Upper lobe of right lung (tissue), 1 donor: ENCODE measurements at places on chromosomes 16 and 17.

- DNase-seq: no peak
Measured at GRCh38 chr17:14298221-14298946, 2.5 kb upstream of the HS3ST3B1 start.

DNA sequence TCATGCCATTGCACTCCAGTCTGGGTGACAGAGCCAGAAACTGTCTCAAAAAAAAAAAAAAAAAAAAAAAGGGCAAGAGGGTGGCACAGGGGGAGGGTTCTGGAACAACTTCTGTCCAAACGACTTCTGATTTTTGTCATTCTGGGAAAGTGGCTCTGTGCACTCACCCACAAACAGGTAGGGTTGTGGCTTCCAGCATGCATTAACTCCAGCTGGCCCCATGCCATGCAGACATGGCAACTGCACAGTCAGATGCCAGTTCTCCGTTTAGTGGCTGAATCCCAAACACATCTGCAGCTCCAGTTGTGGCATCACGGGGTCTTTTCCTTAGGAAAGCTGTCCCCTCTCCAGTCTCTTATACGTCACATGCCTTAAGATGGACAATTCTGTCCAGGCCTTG is 30.3 kb downstream of the B4GALNT2 start:
- DNase-seq: no peak

DNA sequence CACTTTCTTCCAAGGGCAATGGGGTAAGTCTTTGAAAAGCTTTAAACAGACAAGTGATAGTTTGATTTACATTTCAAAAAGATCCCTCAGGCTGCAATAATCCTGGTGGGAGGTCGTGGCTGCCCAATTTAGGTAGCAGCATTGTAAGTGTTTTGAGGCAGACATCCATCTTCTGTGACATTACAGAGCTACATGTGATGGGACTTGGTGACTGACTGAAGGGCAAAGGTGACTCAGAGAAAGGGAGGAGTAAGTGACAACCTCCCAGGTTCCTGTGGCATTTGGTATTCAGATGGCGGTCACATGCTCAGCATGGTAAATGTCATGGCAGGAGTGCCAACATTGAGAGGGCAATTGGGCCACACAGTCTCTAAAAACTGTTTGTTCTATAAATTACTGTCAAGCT is 26.5 kb downstream of the STAT3 start:
- no peak for DNase-seq

DNA sequence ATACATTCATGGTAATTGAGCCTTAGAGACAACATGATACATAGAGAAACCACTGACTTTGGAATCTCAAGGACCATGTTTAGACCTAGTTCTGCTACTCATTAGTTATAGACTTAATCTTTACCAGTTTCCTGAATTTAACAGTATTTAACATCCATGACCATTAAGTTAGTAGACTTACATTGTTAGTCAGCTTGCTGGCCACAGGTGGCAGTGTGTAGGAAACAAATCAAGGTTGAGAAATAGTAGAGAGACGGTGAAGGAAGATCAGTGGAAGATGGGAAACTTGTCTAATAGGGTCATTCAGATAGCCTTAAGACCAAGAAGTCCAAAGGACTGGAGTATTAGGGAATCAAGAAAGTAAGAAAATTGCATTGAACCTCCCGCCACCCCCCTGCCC is 31.0 kb downstream of the OMG start:
- no peak for DNase-seq

DNA sequence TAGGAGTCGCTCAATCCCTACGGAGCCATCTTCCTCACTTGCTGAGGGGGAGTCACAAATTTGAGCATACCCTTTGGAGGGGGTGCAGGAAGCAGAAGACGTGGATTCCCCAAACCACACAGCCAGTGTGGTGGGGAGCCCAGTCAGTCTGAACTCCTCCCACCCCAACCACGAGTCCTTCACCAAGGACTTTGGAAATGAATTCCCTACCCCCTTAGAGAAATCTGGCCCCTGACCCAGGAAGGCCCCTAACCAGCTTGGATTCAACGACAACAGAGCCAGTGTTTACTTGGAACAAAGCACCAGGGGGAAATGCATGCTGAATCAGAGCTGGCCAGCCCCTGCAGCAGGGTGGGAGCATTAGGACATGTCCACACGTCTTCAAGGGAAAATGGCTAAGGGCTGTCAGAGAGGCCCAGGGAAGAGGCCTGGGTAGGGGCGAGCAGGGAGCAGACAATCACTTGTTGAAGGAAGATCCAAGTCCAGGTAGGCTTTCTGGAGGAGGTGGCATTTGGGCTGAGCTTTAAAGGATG is 5.5 kb upstream of the TMEM92 start:
- peak; percentile 16 for DNase-seq

DNA sequence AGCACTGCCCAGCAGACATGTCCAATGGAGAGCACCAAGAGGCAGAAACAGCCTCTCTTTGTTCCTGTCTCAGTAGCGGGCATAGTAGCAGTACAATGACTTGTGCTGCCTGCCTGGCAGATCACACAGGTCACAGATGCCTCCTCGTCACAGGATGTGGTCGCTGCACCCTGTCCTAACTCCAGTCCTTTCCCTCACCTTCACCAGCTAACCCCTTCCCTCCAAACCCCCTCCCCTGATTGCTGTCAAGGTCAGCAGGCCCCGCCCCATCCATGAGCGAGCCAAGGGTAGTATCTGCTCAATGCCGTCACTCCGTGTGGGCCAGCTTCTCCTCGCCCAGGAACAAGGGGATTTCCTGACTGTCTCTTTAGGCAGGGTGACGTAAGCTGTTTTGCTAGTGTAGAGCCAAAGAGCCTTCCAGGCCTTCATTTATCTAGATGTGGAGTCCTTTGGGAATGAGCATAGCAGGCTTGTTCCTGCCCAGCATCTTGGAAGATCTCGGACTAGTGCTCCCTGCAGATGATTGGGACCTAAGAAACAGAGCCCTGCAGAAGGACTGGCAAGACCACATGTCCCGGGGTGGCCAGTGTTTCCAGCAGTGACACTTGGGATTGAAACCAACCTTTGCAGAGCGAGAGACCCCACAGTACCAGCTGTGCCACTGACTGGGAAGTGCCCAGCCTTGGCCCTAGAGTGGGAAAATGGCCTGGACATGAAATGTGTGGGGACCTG is 75.9 kb upstream of the TNRC6C start:
- no peak for DNase-seq
